ENCODE measurements at places on chromosomes 3 and 15. TPM values are rescaled to one million over a fixed set of nuclear protein-coding genes. Genes with fewer than 3 reads are reported as not detected.

GOLGA6L9 gene
- 3.0 TPM for total RNA-seq

P3H2 gene
- 29.4 TPM for total RNA-seq

PLSCR5 gene
- not detected for total RNA-seq

MRPL3 gene
- total RNA-seq: 101 TPM

IL20RB gene
- total RNA-seq: 0.76 TPM

MESP1 gene
- 6.8 TPM for total RNA-seq

TTC23 gene
- 9.4 TPM for total RNA-seq

LRRFIP2 gene
- 57.2 TPM for total RNA-seq

GOLGA6D gene
- 0.12 TPM for total RNA-seq

PLA2G4F gene
- total RNA-seq: not detected

CRABP1 gene
- total RNA-seq: 1.8 TPM

HYKK gene
- 6.7 TPM for total RNA-seq

C3orf38 gene
- total RNA-seq: 19.0 TPM
